ENCODE measurements at places on chromosomes 16 and 17. TPM values are rescaled to one million over a fixed set of nuclear protein-coding genes. Genes with fewer than 3 reads are reported as not detected.

GNAO1 gene
- 1.8 TPM for total RNA-seq

CHD9NB gene
- total RNA-seq = 0.28 TPM

GRCh38 chr16:3158510-3159314 is 23.9 kb downstream of the ZNF213 start:
- peaks cover 44% of the 10 kb centered on the region for H3K4me1 ChIP-seq
- H3K36me3 ChIP-seq = peaks cover 10% of the 10 kb centered on the region
- peak; percentile 96 for DNase-seq
- peak overlapping the region; percentile 95 for H3K27ac ChIP-seq
- H3K27me3 ChIP-seq = peaks cover 23% of the 10 kb centered on the region

DPEP2 gene
- total RNA-seq = 17.5 TPM

DNA sequence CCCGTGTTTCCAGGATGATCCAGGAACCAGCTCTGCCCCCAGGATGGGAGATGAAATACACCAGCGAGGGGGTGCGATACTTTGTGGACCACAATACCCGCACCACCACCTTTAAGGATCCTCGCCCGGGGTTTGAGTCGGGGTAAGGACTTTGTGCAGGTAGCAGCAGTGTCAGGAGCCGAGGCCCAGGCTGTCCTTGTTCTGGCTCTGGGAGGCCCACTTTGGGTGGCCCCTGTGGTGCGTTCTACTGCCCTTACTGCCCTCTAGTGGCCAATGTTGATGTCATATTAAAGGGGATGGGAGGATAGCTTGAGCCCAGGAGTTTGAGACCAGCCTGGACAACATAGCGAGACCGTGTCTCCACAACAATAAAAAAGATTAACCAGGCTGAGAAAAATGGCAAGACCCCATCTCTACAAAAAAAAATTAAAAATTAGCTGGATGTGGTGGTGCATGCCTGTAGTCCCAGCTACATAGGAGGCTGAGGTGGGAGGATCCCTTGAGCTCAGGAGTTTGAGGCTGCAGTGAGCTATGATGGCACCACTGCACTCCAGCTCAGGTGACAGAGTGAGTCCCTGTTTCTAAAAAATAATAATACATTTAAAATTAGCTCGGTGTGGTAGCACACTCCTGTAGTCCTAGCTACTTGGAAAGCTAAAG is 20.9 kb upstream of the CLEC18A start:
- H3K27me3 ChIP-seq = no peaks in the 10 kb centered on the region
- peak; percentile 41 for DNase-seq
- no peaks in the 10 kb centered on the region for H3K4me1 ChIP-seq
- H3K36me3 ChIP-seq = peaks cover 17% of the 10 kb centered on the region
- no peak overlapping the region for H3K27ac ChIP-seq
- no peak overlapping the region for H3K4me3 ChIP-seq

DNA sequence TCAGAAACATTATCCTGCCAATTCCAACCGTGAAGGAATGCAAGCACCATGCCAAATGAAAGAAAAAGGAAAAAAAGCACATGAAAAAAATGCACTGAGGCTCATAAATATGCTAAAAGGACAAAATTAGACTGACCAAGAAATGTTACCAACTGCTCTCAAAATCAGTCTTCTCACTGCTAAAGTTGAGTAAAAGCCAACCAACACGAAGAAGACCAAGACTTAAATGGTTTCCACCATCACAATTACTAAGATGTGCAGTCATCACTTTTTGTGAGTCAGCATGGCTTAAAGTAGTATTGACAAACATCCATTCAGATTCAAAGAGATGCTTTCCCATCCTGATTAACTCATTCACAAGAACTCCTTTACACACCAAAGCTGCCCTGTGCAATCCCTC is 16.4 kb downstream of the CDYL2 start:
- H3K36me3 ChIP-seq = peaks cover 47% of the 10 kb centered on the region
- no peak overlapping the region for H3K27ac ChIP-seq
- no peak overlapping the region for H3K4me3 ChIP-seq
